ENCODE measurements at places on chromosomes 13 and 19.

DNA sequence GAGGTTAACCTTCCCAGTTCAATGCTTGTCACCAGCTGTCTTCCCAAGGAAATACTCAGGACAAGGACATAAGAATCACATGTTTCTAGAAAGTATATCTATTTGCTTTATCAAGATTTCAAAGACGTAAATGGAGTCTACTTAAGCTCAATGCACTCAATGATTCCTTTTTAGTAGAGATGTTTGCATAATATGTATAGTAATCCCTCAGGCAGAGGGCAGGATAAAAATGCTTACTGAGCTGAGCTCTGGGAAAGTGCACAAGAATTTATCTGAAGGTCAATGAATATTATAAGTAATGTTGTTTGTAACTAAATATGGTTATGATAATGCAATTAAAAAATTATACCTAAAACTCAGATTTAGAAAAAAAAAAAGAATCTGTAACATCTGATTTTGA is 1309.4 kb upstream of the SLC10A2 start:
- no peak for DNase-seq

DNA sequence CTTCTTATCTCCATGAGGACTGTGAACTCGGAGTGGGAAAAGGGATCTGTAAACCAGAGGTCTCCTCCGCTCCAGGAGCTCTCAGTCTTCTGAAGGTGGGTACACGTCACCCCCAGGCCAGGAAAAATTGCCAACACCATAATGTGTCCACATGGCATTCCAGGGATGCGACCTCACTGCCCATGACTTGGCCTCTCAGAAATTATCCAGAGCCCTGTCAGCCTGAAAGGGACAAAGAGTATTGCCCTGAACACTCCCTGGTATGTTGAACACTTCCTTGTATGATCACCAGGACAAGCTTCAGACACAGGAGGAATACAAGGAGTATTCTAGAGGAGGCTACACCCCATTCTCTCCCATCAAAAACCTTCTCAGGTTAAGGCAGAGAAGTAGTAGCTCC is 81.0 kb upstream of the SLC7A1 start:
- DNase-seq = no peak

- no peak for DNase-seq
Measured at GRCh38 chr13:98018293-98018692, 64.8 kb downstream of the IPO5 start.

- peak; percentile 54 for DNase-seq
Measured at GRCh38 chr19:39032063-39032918, at the start of gene FBXO27. Gene FBXO27 (minus strand): TSS chr19:39032549. CDS start chr19:39032227, 322 bp downstream.

DNA sequence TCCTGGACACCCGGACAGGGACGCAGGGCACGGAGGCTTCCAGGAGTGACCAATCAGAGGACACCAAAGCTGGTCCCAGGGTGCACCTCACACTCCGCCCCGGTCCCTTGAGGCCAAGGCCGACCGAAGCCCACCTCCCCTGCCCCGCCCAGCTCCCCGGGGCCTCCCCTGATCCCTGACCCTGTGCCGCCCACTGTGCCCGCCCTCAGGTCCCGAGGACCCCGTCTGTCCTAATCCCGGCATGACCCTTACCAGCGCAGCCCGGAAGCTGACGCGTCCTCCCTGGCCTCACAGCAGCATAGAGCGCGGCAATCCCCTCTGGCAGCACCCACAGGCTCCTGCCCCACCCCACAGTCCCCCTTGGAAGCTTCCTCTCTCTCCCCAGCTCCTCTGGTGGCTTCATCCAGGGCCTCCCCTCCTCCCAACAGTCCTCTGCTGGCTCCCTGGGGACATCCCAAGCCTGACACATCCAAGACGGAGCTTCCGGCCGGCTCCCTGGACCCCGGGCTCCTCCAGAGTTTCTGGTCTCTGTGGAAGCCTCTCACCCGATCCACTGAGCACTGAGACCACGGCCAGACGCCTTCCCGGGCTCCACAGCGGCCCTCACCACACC is 7.4 kb upstream of the CDC34 start:
- no peak for DNase-seq

GRCh38 chr19:24098359-24098758 is 11.4 kb downstream of the ZNF254 start:
- no peak for DNase-seq

DNA sequence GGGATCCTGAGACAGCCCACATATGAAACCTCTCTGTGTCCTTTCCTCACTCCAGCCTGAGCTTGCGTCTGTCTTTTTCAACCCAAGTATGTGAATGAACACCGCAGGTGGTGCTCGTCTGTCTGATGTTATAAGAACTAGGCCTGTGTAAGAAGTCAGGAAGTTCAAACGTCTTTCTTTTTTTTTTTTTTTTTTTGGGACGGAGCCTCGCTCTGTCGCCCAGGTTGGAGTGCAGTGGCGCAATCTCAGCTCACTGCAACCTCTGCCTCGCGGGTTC is 92.3 kb downstream of the ANKRD10 start:
- DNase-seq = no peak

DNA sequence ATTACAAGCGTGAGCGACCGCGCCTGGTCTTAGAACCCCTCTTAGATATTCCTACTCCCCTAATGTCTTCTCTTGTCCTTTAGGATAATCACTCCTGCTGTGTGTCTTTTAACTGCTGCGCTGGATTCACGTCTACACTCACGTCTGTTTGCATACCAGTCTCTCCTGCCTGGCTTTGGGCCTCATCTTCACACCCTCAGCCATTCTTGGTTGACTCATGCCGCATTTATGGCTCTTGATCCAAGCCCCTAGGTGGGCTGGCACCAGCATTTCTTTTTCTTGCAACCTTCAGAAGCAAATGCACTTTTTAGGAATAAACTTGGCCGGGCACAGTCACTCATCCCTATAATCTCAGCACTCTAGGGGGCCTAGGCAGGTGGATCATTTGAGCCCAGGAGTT is 22.7 kb downstream of the MYO9B start:
- DNase-seq = no peak

DNA sequence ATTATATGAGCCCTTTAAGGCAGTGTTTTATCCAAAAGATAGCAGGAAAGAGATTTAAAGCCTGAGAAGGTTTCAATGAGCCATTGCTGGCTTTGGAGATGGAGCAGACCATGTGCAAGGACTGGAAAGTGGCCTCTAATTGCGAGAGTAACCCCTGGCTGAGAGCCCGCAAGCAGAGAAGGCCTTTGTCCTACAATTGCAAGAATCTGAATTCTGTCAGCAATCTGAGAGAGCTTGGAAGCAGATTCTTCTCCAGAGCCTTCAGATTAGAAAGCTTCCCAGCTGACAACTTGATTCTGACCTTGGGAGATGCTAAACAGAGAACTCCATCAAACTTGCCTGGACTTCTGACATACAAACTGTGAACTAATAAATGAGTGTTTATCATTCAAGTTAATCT is 528.7 kb upstream of the KLF12 start:
- DNase-seq = no peak

GRCh38 chr13:112851107-112852038 is 117.6 kb upstream of the MCF2L start:
- DNase-seq = no peak

- no peak for DNase-seq
Measured at GRCh38 chr13:109275139-109275745, 511.1 kb downstream of the IRS2 start.

- DNase-seq = no peak
Measured at GRCh38 chr13:25803641-25804040, 248.2 kb downstream of the SHISA2 start.

- DNase-seq = no peak
Measured at GRCh38 chr13:105960326-105960725, 575.1 kb downstream of the EFNB2 start.

GRCh38 chr19:7562646-7563393 is 27.3 kb downstream of the PNPLA6 start:
- DNase-seq = peak; percentile 26

DNA sequence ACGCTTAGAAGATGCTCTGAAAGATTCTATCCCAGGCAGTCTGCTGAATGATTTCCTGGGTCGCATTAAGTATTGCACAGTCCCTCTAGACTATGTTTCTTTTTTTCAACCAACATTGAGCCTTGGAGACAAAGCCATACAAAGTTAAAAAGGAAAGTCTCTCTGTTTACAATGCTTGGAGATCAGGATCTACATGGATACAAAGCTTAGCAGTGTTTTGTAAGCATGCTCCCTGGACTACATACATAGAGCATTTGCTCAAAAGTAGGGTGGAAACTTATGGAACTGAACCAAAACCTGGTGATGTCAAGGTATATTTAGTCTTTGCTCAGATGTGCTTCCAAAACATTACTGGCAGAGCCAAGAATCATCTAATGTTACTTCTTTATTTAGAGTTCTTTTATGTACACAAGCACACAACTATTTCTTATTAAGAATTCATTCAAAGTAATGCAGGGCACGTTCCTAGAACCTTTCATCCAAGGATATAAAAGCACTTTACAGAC is 241.2 kb downstream of the ABCC4 start:
- no peak for DNase-seq

DNA sequence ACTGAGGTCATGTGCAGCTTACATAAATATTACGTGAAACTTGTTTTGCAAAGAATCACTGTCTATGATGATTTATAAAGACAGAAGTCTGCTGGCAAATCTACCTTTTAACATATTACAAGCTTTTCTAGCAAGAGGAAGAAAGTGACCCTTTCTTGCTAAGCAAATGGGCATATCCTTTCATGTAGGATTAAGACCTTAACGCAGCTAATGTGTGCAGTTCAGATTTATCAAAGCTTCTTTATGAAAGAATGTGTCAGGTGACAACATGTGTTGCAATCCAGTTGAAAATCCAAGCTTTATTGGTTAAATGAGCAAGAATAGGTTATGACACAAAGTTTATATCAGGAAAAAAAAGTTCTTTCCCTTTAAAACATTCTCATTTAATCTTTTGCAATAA is 115.6 kb upstream of the NBEA start:
- no peak for DNase-seq

DNA sequence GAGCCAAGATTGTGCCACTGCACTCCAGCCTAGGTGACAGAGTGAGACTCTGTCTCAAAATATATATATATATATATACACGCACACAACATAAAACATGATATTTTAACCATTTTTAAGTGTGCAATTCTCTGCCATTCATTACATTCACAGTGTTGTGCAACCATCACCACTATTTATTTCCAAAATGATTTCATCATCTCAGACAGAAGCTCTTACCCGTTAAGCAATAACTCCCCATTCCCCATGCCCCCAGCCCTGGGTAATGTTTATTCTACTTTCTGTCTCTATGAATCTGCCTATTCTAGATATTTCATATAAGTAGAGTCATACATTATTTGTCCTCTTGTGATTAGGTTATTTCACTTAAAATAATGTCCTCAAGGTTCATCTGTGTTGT is 20.3 kb downstream of the WDR88 start:
- DNase-seq = no peak

All from HEK293T (cell line).